Stimulated activated naive B cell treated with anti-CD40 and anti-IgM and Interleukin-4, amounts not matched to agents 10 μg/mL and 1 μg/mL and 100 μg/mL, for 72 hours (primary cell): ENCODE measurements at places on chromosomes 4 and X.

GRCh38 chr4:98639523-98639922 lies 18.9 kb downstream of the TSPAN5 start:
- no peak for DNase-seq

DNA sequence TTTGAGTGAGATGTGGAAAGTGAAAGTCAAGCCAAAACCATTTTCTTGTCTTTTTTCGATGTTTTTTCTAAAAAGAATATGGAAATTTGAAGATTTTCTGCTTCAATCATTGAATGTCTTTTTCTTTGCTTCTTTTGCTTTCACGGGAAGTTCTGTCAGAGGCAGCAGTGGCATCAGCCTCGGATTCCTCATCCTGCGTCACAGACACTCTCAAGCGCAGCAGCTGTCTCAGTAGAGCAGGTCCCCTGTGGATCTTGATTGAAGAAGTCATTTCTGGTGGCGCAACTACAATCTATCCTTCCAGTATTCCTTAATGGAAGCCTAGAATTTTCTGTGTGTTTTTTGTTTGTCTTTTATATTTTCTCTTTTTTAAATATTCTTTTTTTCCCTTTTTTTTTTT lies 52.7 kb upstream of the NEIL3 start:
- DNase-seq, result no peak

- no peak for DNase-seq
Measured at GRCh38 chr4:155676430-155676825, 9.8 kb downstream of the GUCY1A1 start.

DNA sequence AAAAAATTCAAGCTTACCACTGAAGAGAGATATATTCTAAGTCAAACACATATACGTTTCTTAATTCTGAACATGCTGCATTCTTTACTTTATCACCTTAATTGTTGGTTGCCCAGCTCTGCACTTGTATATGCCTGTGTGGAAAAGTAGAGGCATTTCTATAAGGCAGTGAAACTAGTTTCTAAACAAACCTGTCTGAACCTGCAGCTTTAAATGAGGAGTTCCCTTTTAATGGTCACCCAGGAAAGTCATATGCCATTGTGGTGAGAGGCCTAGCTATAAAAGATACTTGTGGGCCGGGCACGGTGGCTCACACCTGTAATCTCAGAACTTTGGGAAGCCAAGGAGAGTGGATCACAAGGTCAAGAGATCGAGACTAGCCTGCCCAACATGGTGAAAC lies 147.4 kb upstream of the RXFP1 start:
- no peak for DNase-seq

DNA sequence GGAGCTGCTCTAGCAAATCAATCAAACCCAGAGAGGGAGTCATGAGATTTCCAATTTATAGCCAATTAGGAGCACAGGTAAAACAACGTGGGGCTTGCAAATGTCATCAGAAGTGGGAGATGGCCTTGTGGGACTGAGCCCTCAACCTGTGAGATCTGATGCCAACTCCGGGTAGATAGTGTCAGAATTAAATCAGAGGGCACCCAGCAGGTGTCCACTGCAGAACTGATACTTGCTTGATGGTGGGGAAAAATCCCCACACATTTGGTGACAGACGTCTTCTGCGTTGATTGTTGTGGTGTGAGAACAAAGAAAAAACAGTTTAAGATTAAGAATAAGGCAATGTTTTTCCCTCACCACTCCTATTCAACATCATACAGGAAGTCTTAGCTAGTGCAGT lies 1402.8 kb downstream of the RAPGEF2 start:
- no peak for DNase-seq

- no peak for DNase-seq
Measured at GRCh38 chr4:48979914-48980579, 6.0 kb upstream of the CWH43 start.

DNA sequence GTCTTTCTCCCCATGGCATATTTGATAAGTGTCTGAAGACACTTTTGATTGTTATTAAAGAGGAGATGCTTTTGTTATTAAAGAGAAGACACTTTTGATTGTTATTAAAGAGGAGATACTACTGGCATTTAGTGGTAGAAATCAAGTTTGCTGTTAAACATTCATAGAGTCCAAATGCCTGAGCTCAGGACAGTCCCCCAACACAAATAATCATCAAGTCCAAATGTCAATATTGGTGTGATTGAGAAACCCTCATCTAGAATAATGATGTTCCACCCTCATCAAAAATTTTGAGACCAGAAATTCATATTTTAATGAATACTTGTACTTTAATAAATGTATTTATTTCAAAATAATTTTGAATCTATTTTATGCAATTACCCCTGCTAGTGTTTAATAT lies 1412.9 kb upstream of the PCDH7 start:
- no peak for DNase-seq

DNA sequence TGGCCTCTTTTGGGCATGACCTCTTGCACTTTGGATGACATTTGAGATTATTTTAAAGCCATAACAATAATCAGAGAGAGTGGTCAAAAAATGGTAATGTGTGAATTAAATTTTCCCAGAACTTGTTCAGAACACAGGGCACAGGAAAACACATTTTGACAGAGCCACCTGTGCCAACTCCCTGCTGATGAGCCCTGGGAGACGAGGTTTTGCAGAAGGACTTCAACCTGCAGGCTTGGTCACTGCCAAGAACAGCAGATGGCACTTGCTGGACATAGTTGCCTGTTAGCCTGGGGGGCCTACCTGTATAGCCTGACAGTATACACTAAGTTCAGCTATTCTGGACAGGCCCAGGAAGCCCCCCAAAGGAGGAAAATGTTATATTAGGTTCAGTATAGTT lies 277.8 kb upstream of the EMCN start:
- DNase-seq, result no peak

GRCh38 chr4:11512871-11513270 lies 84.2 kb upstream of the HS3ST1 start:
- no peak for DNase-seq

GRCh38 chr4:24104158-24104565 lies 214.3 kb upstream of the PPARGC1A start:
- DNase-seq, result no peak

DNA sequence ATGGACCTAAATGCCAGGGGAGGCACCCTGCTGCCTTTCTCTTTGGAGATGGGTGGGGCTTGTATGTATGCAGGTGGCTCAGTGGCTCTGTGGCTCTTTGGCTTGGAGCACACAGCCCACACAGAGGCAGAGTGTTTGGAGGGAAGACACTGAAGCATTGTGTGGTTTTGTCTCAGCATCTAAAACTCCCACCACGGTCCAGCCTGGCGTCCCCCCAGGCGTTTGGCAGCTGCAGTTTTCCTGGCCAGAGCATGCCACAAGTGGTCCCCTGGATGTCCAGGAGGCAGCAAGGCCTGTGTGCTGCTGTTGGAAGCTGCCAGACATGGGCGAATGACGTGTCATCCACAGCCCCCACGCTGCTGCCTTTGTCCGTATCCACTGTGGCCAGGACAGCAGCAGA lies 32.2 kb upstream of the PSAPL1 start:
- DNase-seq, result no peak

DNA sequence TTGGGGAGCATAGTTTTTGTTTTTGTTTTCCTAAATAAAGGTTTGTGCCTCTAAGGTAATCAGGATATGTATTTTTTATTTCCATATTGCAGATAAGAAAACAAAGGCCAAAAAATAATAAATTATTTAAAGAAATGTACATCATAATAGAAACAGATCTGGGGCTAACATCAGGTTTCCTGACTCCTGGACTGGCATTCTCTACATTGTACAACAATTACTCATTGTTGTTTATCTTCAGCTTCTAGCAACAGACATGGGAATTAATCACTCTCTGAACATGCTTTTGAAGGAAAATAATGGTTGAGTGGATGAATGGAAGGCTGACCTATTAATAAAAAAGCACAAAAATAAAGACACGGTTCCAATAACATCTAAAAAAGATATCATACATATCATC lies 146.2 kb downstream of the KCNIP4 start:
- no peak for DNase-seq

DNA sequence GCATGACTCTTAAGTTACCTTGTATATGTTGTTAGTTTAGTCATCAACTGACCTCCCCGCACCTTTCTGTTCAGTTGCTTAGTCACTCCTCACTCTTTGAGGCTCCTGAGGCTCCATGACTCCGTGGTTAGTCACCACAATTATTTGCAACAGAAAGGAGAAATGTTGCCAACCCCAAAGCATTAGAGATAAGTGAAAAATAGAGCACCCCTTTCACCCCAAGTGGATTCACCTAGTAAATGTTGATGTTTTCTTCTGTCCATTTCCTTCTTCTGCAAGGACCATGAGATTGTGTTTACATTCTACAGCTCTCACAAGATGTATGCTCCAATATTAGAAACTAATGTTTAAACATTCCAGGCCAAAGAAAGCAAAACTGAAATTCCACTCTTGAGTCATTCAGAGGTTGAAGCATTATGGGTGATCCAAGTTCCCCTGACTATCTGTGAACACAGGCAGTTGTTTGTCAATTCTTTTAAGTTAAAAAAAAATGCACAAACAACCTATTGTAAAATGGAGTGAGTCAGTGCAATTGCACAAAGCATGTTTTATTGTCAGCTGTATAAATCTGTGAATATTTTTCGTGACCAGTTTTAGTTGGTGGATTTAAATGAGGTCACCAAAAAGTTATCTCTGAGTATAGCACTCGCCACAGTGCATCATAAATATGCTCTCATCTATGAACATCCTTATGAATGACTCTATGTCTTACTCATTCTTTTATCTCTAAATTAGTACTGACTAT lies 552.4 kb upstream of the MAGEB2 start:
- DNase-seq, result no peak

DNA sequence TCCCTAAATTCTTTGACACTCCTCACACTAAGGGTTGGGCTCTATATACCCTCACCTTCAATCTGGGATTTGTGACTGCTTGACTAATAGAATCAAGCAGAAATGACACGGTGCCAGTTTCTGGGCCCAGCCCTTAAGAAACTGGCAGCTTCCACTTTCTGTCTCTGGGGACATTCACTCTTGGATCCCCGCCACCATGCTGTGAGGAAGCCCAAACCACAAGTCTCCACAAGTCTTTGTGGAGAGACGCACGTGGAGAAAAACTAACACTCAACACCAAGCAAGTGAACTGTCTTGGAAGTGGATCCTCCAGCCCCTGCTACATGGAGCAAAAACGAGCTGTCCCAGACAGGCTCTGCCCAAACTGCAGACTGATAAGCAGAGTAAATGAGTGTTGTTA lies 1.1 kb upstream of the EDNRA start:
- DNase-seq, result no peak

DNA sequence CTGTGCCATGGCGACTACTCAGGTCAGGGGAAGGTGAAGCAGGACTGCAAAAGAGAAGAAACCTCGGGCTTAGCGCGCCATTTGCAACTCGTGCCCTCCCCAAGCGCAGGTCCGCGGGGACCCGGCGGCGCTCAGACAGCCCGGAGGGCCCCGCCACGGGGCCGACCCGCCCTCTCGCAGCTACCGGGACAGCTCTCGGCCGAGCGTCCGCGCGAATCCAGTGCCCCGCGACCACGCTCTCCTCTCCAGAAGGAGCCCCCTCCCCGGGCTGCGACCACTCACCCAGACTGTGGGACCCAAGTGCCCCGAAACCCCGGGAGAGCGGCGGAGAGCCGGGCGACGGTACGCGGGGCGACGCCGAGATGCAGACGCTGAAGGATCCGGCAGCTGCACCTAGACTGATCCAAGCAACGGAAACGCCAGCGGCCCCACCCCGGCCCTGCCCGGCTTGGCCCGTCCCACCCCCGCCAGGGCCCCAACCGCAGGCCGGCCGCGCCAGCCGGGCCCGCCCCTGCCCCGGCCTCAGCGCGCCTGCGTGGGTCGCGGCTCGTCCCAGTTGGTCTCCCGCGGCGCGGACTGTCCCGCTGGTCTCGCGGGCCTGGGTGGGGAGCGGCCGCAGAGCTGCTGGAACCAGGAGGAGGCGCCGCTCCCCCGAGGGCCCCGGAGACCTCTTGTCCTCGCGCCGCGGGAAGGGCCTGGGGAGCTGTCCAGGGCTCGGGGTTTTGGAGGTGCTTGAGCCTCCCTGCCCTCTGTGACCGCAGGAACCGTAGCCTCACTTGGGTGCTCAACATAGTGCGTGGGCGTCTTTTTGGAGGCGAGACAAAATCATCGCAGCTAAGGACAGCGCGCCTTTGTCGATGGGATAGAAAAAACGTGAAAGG lies at the start of gene ANXA5:
Gene ANXA5 (minus strand): TSS at position 400 of the 881 bp plus-strand sequence. CDS start 391 bp downstream, at position 9.
- DNase-seq, result peak; percentile 78

DNA sequence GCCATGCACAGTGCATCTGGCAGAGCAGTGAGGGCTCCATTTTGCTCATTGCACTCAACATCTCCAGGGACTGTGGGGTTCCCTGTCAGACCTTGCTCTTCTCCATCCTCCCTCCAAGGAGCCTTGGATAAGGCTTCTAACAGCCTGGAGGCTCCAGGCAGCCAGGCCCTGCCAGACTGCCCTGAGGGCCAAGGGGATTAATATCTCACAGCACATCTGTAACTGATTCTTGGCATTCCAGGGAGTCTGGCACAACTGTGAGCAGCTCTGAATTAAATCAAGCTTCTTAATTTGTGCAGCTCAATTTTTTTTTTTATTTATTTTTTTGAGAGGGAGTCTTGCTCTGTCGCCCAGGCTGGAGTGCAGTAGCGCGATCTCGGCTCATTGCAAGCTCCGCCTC lies 224.5 kb upstream of the PGRMC2 start:
- DNase-seq, result no peak

DNA sequence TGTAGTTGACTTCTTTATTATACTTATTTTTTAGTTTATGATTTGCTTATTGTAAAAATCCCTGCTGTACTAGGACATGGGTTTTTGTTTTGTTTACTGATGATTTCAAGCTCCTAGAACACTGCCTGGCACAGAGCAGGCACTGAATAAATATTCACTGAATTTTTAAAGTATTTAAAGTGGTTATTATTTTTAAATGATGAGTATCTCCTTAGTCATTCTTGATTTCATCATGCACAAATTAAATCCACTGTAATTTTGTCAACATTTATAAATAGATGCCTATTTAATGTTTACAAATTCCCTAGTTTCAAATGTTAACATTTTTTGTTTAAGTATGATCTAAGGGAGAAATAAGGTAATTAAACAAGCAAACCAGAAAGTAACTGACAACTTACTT lies 367.9 kb upstream of the SLIT2 start:
- no peak for DNase-seq

DNA sequence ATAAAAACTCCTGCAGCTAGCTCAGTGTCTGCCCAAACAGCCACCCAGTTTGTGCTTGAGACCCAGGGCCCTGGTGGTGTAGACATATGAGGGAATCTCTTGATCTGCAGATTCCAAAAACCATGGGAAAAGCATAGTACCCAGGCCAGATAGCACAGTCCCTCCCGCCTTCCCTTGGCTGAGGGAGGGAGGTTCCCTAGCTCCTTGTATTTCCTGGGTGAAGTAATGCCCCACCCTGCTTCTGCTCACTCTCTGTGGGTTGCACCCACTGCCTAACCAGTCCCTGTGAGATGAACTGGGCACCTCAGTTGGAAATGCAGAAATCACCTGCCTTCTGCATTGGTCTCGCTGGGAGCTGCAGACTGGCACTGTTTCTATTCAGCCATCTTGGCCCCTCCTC lies 54.6 kb downstream of the USP26 start:
- DNase-seq, result no peak

- DNase-seq, result no peak
Measured at GRCh38 chr4:166228112-166228511, 355.1 kb downstream of the TLL1 start.
